ENCODE measurements at places on chromosomes 1 and 21.

- DNase-seq, result no peak
Observed at GRCh38 chr1:70671006-70671405, 259.9 kb downstream of the CTH start.

DNA sequence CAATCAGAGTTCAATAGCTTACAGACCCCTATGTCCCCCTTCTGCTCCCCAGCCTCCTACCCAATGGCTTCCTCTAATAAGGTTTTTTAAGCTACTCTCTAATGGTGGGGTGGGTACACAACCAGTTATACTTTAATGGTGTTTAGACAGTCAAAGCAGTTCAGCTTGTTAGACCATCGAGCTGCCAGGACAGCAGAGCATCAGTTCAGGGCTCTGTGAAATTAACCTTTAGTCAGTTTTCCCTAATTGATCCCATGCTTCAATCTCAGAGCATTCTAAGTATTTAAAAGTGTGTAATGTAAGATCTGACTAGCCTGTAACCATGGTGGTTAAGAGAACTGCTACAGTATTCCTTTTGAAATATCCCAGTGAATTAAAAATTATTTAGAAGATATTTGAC is 107.2 kb upstream of the ZNF644 start:
- DNase-seq, result no peak

DNA sequence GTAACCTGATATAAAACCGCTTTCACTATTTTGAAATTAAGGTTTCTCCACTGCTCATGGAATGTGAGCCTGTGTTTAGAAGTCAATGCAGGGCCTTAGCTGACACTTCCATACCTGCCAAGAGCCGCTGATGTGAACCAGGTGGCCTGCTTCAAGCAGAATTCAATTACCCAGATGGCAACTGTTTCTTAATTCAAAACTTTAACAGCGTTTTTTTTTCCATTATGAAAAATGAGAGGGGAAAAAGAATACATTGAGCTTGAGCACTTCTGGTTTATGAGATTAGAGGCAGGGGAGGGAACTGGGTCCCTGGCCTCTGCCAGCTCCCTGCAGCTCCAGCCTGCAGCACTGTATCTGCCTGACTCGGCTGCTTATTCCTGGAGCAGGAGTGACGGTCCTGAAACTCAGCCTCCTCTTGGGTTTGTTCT is 7.7 kb upstream of the ATP1A1 start:
- no peak for DNase-seq

GRCh38 chr1:94265906-94266305 is 28.5 kb upstream of the ARHGAP29 start:
- DNase-seq, result no peak

- no peak for DNase-seq
Observed at GRCh38 chr1:193438312-193438711, 251.9 kb upstream of the B3GALT2 start.

Data from upper lobe of left lung (tissue), 6 donors.